ENCODE measurements at places on chromosomes 12 and 14. TPM values are rescaled to one million over a fixed set of nuclear protein-coding genes. Genes with fewer than 3 reads are reported as not detected.

The PTPRO gene
- 21.8 TPM for polyA plus RNA-seq

GRCh38 chr14:103581206-103581605 is 18.4 kb downstream of the COA8 start:
- H3K4me1 ChIP-seq, result no peaks in the 10 kb centered on the region
- H3K4me3 ChIP-seq, result no peak overlapping the region
- no peaks in the 10 kb centered on the region for H3K27me3 ChIP-seq

The LRP6 gene
- 1.2 TPM for polyA plus RNA-seq

DNA sequence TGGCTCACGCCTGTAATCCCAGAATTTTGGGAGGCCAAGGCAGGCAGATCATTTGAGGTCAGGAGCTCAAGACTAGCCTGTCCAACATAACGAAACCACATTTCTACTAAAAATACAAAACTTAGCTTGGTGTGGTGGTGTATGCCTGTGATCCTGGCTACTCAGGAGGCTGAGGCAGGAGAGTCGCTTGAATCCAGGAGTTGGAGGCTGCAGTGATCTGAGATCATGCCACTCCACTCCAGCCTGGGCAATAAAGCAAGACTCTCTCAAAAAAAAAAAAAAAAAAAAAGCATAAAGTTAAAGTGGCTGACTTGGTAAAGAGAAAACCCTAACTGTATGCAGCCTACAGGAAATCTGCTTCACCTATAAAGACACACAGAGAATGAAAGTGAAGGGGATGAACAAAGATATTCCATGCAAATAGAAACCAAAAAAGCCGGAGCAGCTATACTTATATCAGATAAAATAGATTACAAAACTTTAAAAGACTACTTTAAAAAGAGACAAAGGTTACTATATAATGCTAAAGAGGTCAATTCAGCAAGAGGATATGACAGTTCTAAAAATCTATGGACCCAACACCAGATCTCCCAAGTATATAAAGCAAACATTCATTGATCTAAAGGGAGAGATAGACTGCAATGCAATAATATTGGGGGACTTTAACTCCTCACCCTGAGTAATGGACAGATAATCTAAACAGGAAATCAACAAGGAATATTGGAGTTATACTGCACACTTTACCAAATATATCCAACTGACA is 4.1 kb downstream of the CLEC2B start:
- H3K36me3 ChIP-seq, result peaks cover 23% of the 10 kb centered on the region
- H3K27ac ChIP-seq, result peak overlapping the region; percentile 87
- no peak for DNase-seq
- peak overlapping the region; percentile 80 for H3K4me3 ChIP-seq
- no peaks in the 10 kb centered on the region for H3K27me3 ChIP-seq

DNA sequence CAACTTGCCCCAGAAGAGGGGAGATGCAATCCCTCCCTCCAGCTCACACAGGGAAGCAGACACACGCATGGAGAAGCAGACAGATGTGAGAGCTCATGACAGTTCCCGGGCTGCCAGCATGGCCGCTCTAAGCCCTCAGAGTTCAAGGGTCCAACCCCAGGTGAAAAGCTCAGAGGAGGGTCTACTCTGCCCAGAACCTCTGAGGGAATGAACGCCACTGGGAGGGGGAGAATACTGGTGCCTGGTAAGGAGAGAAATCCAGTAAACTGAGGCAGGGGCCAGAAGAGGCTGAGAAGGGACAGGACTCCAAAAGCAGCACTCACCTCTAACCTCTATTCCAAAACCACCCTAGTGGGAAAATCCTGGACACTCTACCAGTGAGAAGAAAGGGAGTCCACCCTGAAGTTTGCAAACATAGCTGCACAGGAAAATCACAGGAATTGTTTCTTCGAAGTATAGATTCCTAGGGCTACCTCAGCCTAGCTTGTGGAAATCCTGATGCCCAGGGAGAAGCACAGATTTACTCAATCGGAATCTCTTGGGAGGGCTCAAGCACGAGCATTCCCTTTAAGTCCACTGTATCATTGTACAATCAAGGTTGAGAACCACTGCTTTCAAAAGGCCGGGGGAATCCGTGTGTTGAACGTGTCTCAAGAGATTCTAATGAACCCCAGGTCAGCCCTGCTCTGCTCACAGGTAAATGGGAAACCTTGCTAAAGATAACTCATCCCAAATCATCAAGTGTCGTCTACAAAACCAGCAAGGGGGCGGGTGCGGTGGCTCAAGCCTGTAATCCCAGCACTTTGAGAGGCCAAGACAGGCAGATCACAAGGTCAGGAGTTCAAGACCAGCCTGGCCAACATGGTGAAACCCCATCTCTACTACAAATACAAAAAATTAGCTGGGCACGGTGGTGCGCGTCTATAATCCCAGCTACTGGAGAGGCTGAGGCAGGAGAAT is 34.3 kb upstream of the PLEKHG6 start:
- peaks cover 48% of the 10 kb centered on the region for H3K27me3 ChIP-seq
- no peaks in the 10 kb centered on the region for H3K36me3 ChIP-seq
- no peak overlapping the region for H3K4me3 ChIP-seq
- DNase-seq, result no peak
- H3K27ac ChIP-seq, result no peak overlapping the region

The ADAM20 gene
- polyA plus RNA-seq, result not detected

DNA sequence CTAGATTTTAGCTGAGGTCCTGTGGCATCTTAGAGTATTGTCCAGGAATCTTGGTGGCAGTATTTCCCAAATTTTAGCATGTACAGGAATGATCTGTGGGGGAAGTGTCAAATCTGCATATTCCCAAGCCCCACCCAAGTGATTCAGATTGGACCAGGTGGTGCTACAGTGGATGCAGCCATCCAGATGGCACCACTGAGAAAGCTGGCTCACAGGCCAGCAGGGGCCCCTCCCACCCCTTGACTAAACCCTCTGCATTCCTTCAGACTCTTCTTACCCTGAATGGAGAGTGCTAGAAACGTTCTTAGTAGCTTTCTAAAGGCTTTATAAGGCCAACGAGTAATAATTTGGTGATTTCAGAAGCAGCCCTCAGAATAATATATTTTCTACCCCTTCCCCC is 255.2 kb downstream of the NRXN3 start:
- no peaks in the 10 kb centered on the region for H3K4me1 ChIP-seq
- H3K4me3 ChIP-seq, result no peak overlapping the region
- no peak for DNase-seq
- no peaks in the 10 kb centered on the region for H3K27me3 ChIP-seq

- peak overlapping the region; percentile 54 for H3K27ac ChIP-seq
- peaks cover 37% of the 10 kb centered on the region for H3K4me1 ChIP-seq
- peaks cover 10% of the 10 kb centered on the region for H3K36me3 ChIP-seq
These were observed 36.7 kb downstream of the SPTLC2 start for GRCh38 chr14:77579780-77580179.

DNA sequence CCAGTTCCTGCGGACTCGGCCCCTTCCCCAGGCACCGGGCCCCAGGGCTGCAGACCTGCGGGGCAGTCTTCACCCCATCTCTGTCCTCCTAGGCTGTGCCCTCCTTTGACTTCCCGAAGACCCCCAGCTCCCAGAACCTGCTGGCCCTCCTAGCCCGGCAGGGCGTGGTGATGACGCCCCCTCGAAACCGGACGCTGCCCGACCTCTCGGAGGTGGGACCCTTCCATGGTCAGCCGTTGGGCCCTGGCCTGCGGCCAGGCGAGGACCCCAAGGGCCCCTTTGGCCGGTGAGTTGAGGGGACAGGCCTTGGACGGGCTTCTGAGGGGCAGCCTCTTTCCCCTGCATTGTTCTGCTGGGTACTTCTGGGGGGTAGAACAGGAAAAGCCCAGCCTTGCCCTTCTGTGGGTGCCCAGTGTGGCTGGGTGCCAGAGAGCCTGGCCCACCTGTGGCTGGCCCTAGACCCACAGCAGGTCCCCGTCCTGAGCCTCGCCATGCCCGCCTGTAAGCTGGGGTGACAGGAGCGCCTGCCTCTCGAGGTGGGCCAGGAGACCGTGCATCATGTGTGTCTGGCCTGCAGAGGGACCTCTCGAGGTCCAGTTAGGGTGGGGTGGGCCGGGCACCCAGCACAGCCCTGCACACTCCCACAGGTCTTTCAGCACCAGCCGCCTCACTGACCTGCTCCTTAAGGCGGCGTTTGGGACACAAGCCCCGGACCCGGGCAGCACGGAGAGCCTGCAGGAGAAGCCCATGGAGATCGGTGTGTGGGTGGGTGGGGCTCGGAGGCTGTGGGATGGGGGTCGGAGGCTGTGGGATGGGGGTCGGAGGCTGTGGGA is 12.6 kb upstream of the PUS1 start:
- DNase-seq, result no peak
- no peaks in the 10 kb centered on the region for H3K36me3 ChIP-seq

DNA sequence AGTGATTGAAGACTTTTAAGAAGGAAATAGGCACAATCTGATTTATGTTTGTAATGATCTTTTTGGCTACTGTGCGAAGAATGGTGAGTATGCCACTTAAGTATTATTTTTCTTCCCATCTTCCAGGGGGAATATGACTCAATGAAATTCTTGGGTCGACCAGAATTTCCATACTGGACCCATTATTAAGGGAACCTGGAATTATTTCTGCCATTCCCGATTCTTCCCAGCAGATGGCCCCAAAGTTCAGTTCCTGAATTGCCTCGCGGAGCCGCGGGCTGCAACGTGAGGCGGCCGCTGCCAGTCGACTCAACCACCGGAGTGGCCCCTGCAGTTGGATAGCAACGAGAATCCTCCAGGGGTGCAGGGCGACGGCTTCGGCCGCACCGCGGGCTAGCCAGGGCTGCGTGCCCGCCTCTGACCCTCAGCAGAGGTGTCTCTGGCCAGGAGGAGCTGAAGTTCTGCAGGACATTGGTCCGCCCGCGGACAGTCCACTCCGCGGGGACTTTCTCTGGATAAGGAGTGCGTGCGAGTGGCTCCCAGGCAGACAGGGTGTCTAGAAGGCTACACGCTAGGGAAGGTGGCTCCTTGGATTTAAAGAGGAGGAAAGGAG is 628 bp upstream of the TSHR start:
- peak; percentile 65 for DNase-seq
- H3K4me3 ChIP-seq, result peak overlapping the region; percentile 91
- H3K4me1 ChIP-seq, result peaks cover 28% of the 10 kb centered on the region
- no peaks in the 10 kb centered on the region for H3K36me3 ChIP-seq
- no peaks in the 10 kb centered on the region for H3K27me3 ChIP-seq
- H3K27ac ChIP-seq, result peak overlapping the region; percentile 63

GRCh38 chr14:72925815-72926291 is 411 bp upstream of the DCAF4 start:
- H3K4me3 ChIP-seq, result peak overlapping the region; percentile 94
- H3K27me3 ChIP-seq, result no peaks in the 10 kb centered on the region
- no peaks in the 10 kb centered on the region for H3K36me3 ChIP-seq
- peak overlapping the region; percentile 99 for H3K27ac ChIP-seq
- no peak for DNase-seq

GRCh38 chr14:89332031-89332430 is 85.0 kb downstream of the FOXN3 start:
- H3K27ac ChIP-seq, result peak overlapping the region; percentile 80
- no peak for DNase-seq
- H3K4me3 ChIP-seq, result no peak overlapping the region
- peaks cover 13% of the 10 kb centered on the region for H3K36me3 ChIP-seq
- no peaks in the 10 kb centered on the region for H3K27me3 ChIP-seq

DNA sequence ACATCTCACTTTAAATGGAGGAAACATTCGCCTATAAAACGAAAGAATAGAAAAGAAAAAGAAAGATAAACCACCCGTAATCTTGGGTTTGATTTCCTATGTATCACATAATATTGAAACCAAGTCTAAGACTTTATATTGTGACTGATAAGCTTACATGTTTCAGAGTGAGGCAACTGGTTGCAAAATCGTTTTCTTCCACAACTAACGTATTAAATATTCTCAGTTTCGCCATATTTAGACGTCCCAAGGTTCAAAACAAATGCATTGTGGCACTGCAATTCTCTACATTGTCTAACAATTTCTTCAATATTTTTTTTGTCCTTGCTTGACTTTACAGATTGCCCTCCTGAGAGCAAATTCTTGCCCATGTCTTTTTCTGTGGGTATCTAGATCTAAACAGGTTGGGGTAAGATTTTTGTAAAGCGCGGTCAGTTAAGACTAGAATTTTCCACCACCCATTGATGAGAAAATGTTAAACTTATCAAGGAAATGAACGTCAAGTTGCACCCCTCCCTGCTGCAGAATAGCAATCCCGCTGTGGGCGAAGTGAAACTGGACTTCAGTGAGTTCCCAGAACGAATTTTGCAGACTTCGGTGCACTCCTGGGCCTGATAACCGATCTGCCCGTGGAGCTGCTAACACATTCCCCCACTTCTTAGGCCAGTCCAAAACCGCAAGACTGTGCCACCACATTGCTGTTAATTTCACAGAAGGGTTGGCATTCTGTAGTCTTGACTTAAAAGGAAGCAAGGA is 2.7 kb downstream of the TBX3 start:
- peaks cover 90% of the 10 kb centered on the region for H3K27me3 ChIP-seq
- no peak for DNase-seq
- H3K27ac ChIP-seq, result no peak overlapping the region

DNA sequence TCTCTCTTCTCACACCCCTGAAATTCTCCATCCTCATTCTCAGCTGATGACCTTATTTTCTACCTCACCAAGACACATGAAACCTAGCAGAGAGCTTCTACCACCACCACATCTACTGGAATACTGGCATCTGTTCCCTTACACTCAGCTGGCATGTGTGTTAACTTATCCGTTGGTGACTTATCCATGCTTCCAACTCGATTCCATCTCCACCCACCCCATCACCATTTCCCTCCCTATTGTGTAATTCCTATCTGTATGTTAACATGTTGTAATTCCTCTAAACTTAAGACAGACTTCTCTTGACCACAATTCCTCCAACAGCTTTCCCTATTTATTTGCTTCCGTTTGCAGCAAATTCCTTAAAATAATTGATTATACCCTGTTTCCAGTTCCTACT is 15.4 kb downstream of the C1S start:
- H3K4me3 ChIP-seq, result no peak overlapping the region
- DNase-seq, result no peak
- H3K4me1 ChIP-seq, result no peaks in the 10 kb centered on the region
- H3K27ac ChIP-seq, result no peak overlapping the region
